Suppressor macrophage (primary cell): ENCODE measurements at places on chromosomes 16 and 17.

- no peak for DNase-seq
Measured at GRCh38 chr17:42313773-42314566, 25.7 kb downstream of the STAT5A start.

DNA sequence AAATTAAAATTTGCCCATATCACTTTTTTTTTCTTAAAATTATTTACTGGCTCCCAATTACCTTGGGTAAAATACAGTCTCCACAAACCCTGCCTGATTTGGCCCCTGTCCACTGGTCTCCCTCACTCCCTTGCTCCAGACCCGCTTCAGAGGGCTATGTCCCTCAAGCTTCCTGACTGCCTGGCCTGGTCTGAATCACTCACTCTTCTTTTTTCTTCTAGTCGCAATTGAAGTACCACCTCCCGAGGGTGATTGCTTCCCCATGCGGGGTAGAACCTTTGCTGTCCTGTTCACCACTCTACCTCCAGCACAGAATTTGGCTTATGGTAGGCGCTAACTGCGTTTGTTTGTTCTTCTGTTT, 598 bp upstream of the PGAP3 start:
- peak; percentile 17 for DNase-seq

DNA sequence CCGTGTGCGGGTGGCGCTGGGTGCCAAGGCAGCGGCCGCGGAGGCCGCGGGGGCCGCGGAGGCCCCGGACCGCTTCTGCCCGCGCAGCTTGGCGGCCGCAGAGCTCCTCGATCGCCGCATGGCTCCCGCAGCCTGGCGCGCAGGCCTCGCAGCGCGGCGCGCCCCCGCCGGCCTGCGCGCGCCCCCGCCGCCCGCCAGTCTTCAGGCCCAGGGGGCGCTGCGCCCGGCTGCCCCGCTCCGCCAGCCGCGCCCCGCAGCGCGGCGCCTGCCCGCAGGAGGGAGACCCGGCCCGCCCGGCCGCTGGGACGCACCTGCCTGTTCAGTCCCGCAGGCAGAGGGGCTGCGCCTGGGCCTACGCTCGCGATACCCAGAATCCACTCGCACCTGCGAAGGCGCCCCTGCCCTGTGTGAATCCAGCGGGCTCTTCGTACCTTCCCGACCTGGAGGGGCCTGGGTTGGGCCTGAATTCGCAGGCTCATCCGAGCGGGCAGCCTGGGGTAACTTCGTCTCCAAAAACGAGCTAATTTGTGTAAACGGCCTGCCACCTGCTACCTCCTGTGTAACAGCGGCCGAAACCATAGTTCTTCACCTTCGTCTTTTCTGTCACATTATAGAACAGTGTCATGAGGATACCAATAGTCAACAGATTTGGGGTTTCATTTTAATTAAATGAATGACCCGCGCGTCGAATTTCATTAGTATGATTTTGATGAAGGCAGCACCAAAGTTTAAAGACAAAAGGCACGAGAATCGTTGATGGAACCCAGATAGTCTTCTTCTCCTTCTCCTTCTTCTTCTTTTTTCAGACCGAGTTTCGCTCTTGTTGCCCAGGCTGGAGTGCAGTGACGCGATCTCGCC, at the start of gene CENPV:
TSS of gene CENPV (minus strand) at position 153 of the 858 bp plus-strand sequence. CDS start at position 120, 33 bp downstream.
- DNase-seq: peak; percentile 47

GRCh38 chr17:76402711-76403110, 18.3 kb downstream of the SPHK1 start:
- no peak for DNase-seq

GRCh38 chr17:17944242-17944641, 28.0 kb downstream of the TOM1L2 start:
- no peak for DNase-seq

- DNase-seq: no peak
Measured at GRCh38 chr17:40447148-40447644, 3.9 kb downstream of the IGFBP4 start.

- peak; percentile 67 for DNase-seq
Measured at GRCh38 chr17:57138956-57139576, 54.0 kb downstream of the AKAP1 start.

DNA sequence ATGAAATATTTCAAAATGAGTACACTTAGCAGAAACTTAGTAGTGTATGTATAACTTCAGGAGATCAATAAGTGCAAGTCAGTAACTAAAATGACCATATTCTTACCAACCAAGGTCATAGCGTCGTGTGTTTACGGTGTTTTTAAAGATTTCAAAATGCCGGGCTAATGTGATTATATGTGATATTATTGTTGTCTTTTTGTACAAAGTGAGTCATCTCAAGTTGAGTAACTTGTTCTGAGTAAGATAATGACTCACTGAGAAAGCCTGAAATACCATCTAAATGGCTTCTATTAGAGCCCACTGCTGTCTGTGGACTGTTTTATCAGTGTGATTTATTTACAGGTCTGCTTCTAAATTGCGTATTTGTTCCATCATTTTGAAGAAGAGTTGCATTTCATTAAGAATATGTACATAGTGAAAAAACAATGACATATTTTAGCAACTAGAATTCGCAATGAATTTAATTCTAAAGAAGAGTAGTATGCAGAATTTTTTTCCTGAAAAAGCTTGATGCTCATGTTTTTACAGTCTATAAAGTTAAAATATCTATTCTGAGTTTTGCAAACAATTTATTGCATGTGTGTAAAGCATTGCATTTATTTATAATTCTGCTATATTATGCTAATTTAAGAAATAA, 12.7 kb downstream of the KRT12 start:
- DNase-seq: peak; percentile 77

DNA sequence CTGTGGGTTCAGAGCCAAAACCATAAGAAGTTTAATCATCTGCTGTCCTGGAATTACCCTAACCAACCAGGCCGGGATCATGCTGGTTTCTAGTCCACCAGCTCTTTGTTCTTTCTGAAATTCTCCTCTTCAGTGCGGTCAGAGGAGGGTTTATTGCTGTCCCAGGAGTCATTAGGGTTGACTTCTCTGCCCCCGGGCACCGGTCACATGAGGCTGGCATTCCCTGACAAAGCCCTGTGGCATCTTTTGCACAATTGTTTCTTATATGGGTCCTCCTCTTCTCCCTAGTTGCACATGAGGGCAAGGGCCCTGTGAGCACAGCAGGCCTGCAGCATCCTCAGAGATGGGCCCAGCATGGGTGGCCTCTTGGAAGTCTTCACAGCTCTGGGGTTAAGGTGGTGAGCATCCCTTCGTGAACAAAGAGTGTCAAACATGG, 243.9 kb downstream of the IRF8 start:
- no peak for DNase-seq

DNA sequence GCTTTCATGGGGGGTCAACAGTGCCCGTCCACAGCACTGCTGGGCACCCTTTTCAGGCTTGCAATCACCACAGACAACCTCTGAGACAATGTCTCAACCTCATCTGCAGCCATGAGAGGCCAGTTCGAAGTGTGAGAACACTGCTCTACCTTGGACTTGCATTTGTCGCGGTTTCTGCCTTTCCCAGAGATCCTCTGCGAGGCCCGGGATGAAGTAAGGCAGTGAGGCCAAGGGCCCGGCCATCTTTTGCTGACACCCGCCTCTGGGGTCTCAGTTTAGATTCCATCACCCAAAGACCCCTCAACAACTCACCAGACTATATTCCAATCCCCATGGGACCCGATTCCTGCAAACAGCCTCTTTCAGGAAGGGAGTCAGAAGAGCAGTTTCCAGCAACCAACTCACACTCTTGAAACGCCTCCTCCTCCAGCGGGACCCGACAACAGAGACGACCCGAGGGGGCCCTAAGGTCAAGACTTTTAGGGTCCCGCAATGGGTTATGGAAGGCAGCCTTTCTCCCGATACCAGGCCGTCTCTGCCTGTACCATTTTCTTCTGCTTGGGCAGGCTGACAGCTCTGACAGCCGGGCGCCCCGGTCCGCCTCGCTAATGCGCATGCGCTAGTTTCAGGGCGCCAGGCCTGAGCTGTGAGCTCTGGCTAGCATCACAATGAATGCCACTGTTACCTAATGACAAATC, 576.0 kb downstream of the KCNJ18 start:
- no peak for DNase-seq

- peak; percentile 47 for DNase-seq
Measured at GRCh38 chr17:33038740-33039139, 47.1 kb downstream of the SPACA3 start.

- DNase-seq: no peak
Measured at GRCh38 chr17:57109393-57110151, 24.5 kb downstream of the AKAP1 start.

DNA sequence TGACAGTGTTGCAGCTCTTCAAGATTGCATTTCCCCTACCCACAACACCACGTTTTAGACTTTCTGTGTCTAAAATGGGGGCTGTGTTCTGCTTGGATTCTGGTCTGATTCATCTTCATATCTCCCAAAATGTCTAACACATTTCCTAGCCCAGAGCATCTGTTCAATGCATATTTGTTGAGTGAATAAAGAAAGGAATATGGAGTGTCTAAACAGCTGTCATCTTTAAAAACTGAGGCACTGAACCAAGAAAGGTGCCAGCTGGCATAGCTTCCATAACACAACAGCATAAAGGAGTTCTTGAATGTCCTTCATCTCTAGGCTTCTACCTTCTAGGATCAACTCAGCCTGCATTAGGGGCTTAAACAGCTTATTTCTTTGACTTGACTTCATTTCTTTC, 67.4 kb downstream of the CDH11 start:
- DNase-seq: no peak

DNA sequence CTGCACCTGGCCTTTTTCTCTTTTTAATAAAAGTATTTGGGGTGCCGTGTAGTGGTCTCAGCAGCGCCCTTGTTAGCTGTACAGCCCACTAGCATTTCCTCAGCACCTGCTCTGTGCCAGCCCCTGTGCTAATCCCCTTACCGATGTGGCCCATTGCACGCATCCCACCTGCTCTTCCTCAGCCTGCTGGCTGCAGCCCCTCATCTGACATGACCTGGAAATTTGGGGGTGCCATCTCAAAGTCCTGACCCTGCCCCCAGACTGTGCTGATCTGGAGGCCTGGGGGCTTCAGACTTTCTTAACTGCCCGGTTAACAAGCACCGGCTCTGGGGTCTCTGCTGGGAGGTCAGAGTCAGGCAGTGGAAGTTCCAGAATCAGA, 10.4 kb downstream of the GPRC5C start:
- DNase-seq: no peak

GRCh38 chr16:54203851-54204505, 82.6 kb downstream of the IRX3 start:
- DNase-seq: no peak

- no peak for DNase-seq
Measured at GRCh38 chr16:67186550-67186950, 2.8 kb upstream of the MATCAP1 start.

DNA sequence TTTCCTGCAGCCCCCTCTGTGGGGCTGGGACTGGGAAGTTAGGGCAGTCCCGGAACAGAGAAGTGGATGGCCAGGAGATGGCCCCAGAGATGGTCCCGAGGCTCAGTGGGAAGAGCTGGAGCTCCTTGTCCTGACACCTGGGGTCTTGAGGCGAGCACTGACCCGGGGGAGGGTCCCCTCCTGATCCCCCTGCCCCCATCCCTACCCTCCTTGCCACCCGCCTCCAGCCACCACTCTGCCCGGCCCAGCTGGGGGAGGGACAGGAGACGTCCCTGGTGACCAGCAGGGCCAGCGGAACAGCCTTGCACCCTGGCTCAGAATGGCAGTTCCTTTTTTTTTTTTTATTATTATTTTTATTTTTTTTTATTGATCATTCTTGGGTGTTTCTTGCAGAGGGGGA, 13.9 kb upstream of the RNF213 start:
- DNase-seq: no peak

DNA sequence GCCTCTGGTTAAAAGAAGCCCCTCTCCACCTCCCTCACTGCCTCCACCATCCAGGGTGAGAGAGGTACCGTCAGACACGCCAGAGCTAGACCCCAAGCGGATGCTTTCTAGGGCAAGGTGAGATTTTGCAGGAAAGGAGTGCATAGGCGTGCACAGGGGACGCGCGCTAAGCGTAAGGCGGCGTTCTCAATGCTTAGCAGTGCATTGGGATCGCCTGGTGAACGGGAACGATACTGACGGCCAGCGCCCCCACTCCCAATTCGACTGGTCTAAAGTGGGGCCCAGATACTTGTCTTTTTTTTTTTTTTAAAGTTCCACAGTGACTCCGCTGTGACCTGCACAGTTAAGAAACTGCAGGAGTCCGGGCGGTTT, 57.9 kb upstream of the CREBBP start:
- no peak for DNase-seq

DNA sequence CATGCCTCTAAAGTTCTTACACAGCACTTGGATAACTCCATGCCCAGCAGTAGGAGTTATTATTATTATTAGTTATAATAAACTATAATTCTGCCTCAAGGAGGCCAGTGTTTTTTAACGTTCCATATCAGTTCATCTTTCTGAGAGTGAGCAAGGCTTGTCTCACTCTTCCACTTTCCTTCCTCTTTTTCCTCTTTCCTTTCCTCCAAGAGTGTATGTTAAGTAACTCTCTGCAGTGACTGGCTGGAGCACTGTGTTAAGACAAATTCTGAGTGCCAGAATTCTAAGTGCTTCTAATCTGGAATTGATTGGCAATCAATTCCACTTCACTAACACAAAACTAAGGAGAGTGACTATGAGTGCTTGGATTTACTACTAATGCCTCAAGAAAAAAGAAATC, 16.4 kb downstream of the CLEC19A start:
- DNase-seq: peak; percentile 37

DNA sequence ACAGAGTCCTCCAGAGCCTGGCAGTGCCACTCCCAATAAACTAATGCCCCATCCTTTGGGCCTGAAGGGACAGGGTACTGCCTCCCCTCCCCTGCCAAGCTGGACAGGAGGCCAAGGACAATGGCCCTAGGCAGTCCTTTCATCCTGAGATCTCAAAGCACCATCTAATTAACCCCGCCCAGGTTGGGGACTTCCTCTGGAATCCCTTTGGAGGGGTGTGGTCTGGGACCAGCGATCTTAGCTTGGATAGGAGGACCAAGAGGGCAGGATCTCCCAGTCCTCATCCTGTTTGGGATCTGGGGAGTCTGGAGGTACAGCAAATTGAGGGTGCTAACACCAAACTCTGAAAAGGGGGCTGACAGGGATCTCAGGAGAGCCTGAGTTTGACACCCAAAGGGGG, 18.2 kb upstream of the SP6 start:
- DNase-seq: no peak

DNA sequence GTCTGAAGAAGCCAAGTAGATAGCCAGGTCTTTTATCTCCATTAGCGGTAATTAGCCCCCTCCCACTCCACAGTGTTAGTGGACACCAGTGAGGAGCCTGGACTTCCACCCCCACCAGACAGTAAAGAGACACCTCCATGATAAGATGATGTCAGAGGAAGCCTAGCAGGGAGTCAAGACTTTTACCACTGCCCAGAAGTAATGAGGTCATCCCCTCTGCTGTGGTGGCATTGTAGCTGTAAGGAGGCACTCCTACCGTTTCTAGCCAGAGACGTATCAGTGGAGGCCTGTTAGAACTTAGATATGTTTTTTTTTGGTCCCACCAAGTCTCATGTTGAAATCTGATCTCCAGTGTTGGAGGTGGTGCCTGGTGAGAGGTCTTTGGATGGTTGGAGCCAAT, 38.1 kb downstream of the PIK3R5 start:
- DNase-seq: no peak

GRCh38 chr17:67585077-67585602, 132.6 kb upstream of the NOL11 start:
- no peak for DNase-seq

GRCh38 chr17:9402590-9403199, 172.9 kb downstream of the STX8 start:
- DNase-seq: peak; percentile 43

- no peak for DNase-seq
Measured at GRCh38 chr17:39210093-39210434, 10.0 kb downstream of the RPL19 start.

- no peak for DNase-seq
Measured at GRCh38 chr17:8430966-8431365, 4.7 kb upstream of the NDEL1 start.
